ENCODE measurements at places on chromosomes 12 and 14.

GRCh38 chr12:79400481-79400880, 290.3 kb downstream of the PAWR start:
- DNase-seq: no peak

DNA sequence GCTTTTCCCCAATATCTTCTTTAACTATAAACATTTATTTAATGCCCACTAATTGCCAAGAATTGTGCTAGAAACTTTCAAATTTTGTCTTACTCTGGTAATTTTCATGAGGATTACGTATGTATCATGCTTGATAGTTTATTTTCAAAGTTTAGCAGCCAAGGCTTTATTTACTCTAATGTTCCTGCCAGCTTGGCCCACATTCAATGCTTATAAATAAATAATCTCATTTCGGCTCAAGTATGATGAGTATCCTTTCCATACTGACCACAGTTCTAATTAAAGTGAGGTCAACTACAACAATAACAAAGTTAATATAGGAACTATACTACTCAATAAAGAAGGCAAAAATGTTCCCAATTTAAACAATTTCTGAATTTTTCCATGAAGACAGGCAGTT, 259.2 kb downstream of the MED13L start:
- DNase-seq: no peak

DNA sequence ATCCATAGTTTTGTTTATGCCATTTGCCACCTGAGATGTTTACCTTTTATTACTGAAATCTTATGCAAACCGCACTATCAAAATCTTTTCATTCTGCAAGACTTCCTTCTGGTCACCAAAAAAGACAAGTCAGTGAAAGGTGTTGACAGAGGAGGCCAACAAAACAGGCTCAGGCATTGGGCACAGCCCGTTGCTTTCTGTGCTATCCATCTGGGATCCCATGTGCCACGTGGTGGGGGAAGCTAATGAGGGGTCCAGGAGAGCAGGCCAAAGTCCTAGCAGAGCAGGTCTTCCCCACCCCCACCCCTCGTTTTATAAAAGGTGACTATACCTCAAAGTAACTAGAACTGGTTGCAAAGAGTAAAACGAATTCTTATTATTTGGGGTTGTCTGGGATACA, 1.2 kb downstream of the ALDH1L2 start:
- no peak for DNase-seq

DNA sequence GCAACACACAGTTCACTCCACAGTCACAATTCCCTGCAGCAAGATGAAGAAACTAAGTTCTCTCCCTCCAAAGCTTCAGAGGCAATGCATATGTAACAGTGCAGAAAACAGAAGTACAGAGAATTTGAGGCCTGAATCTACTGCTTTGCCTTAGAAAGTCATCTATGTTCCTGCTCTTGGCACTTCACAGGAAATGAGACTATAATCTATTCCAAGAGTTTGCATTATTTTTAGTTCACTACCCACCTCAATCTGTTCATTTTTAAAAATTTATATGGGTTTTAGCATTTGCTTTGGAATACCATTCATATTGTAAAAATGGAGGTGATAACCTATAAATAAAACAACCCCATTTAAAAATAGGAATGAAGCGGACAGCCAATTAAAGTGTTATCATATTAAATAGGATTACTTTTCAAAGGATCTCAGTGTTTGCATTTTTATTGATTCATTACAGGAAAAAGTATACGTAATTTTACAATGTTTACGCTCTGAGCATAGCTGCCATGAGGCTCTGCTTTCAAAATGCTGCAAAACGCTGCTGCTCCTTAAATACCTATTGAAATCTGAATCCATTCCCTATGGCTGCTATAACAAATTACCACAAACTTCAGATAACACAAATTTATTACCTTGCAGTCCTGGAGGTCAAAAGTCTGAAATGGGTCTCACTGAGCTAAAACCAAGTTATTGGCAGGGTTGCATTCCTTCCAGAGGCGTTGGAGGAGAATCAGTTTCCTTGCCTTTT, 60.0 kb downstream of the ARMH4 start:
- no peak for DNase-seq
